NCI-H2171 (cell line): ENCODE measurements at places on chromosomes 4 and X.

- DNase-seq, result no peak
Observed at GRCh38 chrX:139020801-139021200, 309.3 kb upstream of the FGF13 start.

DNA sequence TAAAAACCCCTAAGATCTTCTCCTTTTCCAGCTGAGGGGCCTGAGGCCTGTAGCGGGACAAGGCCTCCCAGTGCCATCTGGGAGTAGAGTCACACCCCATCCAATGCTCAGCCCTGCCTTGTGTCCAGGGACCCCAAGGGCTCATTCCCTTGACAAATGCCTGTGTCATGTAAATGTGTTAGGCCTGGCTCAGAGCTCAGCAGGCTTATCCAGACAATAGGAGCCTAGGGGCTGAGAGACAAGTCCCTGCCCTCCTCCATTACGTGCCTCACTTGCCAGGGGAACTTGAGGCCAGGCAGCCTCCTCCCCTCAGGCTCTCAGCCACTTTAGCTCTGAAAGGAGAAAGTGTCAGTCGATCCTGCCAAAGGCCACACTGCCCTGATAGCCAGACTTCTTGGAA, 166.8 kb upstream of the MAMLD1 start:
- no peak for DNase-seq

DNA sequence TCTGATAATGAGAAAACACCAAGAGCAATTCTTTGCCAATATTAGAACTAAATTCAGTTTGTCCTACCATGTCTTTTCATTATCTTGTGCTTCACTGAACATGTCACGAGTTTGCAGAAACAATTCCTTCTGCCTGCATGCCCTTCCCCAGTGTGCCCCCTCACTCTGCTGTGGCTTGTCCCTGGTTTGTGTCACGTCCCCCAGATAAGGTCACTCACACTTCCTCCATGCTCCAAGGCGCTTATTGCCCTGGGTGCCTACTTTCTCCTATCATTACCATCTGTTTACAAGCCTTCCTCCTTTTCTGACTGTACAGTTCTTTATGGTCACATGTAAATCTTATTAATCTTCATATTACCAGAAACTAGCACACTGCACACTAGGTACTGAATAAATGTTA, 394.1 kb downstream of the KCNIP4 start:
- no peak for DNase-seq

- no peak for DNase-seq
Observed at GRCh38 chr4:144809056-144809640, 163.2 kb downstream of the HHIP start.

DNA sequence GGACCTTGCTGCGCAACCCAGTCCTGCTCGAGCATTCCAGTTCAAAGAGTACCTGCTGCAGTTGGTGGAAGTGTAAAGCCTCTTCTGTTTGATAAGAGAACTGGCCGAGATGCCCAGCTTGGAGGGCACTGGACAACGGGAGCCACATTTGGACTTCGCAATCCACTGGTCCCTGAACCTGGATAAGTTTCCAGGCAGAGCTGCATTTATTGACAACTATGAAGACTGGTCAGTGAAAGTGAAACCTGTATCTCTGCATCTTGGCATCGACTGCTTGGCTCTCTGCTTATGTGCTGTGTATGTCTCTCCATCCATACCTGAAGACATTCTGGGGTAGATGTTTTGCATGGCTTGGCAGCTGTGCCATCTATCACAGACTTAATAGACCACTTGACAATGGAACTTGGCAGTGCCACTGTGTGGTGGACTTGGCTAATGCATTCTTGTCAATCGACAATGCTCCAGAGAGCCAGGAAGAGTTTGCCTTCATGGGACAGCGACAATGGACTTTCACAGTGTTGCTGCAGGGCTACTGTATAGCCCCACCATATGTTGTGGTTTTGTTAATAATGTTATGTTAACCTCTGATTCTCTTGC, 43.5 kb upstream of the ZBTB33 start:
- DNase-seq, result no peak

DNA sequence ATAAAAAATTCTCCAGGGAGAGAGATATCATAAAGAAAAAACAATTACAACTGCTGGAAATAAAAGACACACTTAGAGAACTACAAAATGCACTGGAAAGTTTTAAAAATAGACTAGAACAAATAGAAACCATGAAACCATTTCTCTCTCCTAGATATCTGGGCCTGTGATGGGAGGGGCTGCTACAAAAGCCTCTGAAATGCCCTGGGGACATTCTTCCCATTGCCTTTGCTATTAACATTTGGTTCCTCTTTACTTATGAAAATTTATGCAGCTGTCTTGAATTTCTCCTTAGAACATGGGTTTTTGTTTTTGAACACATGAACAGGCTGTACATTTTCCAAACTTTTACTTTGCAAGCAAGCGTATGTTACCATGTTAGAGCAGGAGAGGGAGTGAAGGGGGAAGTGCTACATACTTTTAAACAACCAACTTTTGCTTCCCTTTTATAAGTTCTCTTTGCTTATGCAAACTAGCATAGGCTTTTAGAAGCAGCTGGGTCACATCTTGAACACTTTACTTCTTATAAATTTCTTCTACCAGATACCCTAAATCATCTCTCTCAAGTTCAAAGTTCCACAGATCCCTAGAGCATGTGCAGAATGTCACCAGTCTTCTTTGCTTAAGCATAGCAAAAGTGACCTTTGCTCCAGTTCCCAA, 47.9 kb upstream of the PACRGL start:
- no peak for DNase-seq

- no peak for DNase-seq
Observed at GRCh38 chrX:39559229-39559628, 538.5 kb downstream of the BCOR start.

DNA sequence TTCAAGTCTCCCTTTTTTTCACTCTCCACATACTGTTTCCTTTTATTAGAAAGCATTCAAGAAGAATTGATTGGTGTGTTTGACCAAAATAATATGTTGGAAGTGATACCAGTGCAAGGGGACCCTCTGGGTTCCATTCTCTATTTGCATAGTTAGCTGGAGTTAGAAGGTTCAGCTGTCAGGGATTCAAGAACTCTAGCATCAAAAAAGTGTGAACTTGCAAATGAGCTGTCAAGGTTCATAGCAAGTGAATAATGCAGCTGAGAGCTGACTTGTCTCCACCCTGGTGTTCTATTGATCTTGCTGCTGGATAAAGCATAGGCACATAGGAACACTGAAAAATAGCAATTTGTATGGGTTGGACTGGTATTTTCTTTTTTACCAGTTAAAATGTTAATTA, 73.2 kb downstream of the SORBS2 start:
- no peak for DNase-seq

DNA sequence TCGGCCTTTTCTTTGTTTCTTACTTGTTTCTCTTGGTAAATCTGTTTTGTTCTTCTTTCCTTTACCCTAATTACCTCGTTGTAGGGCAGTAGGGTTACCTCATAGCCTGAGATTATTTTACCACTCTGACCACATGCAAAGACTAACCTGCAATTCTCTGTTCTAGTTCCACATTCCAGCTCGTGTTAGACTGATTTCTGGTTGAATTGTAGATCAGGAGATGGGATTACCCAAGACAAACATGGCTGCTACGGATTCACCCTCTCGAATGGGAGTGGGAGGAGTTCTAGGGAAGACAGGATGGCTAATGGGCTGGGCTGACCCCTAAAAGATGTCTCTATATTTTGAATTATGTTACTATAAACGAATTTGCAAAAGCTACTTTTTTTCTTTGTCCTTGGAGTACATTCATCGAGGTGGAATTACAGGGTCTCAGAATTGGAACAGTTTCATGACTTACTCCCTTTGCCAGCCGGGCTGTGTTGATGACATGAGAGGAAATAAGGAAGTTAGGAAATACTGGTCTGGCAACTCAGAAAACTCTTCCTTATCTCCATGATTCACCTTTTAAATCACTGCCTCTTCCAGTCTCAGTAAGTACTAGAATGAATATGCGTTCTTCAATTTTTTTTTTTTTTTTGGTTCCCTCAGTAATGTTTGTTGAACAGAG, 36.7 kb upstream of the FBXW7 start:
- DNase-seq, result no peak

- DNase-seq, result no peak
Observed at GRCh38 chr4:94636004-94636403, 121.8 kb upstream of the BMPR1B start.

- no peak for DNase-seq
Observed at GRCh38 chr4:152825336-152825735, 45.6 kb downstream of the ARFIP1 start.

- no peak for DNase-seq
Observed at GRCh38 chr4:74072739-74073138, 26.3 kb downstream of the CXCL2 start.

- no peak for DNase-seq
Observed at GRCh38 chr4:159355466-159355865, 252.6 kb downstream of the RAPGEF2 start.

DNA sequence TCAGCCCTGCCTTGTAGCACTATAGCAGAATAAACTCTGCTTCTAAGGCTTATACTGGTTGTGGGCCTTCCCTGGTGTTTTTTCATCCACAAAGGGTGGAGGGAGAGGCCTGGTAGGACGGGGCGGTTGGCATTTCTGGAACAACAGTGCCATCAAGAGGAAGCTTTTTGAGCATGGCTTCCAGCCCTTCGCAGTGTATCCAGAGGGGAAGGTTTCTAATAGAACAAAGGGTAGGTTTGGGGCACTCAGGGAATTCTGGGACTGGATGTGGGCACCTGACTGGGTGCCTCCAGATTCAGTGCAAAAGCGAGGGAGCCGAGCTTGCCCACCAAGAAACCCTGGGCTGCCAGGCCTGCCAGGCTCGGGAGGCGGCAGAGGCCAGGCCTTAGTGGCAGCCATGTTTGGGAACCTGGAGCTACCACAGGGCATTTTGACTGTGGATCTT, 229.6 kb upstream of the AGTR2 start:
- peak; percentile 54 for DNase-seq

- DNase-seq, result no peak
Observed at GRCh38 chrX:67105758-67106116, 438.1 kb upstream of the AR start.

- no peak for DNase-seq
Observed at GRCh38 chr4:3440979-3441500, 728 bp upstream of the HGFAC start.

- no peak for DNase-seq
Observed at GRCh38 chr4:4524364-4524763, 17.5 kb downstream of the STX18 start.

- DNase-seq, result no peak
Observed at GRCh38 chrX:20252381-20253231, 14.1 kb downstream of the RPS6KA3 start.

DNA sequence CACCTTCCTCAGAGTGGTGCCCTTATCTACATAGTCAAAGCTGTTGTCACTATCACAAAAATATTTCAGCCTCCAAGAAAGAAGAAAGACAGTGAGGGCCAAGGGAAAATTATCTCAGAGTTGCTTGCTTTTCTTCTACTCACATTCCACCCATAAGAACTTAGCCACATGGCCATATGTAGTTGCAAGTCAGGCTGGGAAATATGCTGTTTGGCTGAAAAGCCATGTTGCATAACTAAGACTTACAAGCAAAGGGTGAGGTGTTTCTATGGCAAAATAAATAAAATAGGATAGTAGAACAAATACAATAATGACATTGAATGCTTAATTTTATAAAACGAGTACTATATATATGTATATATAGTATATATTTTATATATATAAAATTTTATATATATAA, 365.9 kb upstream of the PABPC4L start:
- DNase-seq, result no peak

GRCh38 chr4:184544788-184545409, 70.5 kb upstream of the IRF2 start:
- DNase-seq, result no peak

- DNase-seq, result no peak
Observed at GRCh38 chrX:31199056-31199839, 127.4 kb upstream of the FTHL17 start.

- no peak for DNase-seq
Observed at GRCh38 chr4:21656832-21657231, 291.7 kb downstream of the KCNIP4 start.

DNA sequence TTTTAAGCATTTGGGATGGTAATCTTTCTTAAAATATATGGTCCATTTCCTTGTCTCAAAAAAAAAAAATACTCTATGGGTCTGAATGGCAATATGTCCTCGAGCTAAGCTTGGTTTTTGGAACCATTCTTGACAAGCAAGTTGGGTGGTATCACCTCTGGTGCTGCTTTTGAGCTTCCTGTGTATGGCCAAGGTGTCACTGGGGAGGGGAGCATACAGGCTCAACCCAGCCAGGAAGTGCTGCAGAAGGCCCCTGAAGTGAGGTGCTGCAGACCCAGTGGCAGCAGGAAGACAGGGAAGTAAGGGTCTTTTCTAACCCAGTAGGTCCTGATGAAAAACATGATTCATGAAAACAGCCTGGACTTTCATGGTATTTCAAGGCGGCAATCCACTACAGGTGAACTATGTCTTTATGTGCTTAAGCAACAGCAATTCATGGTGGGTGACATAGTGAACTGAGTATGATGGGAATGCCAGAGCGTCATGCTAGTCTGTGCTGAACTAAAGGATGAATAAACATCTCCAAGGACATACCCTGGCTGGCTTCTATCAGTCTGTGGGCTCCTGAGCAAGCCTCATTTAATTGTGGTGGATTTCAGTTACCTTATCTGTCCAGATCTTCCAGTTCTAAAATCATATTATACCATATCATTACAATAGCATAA, 15.1 kb downstream of the TRAPPC2 start:
- no peak for DNase-seq

- DNase-seq, result no peak
Observed at GRCh38 chr4:128364565-128364964, 77.0 kb upstream of the PGRMC2 start.

- no peak for DNase-seq
Observed at GRCh38 chr4:3775005-3775404, 8.8 kb downstream of the ADRA2C start.

DNA sequence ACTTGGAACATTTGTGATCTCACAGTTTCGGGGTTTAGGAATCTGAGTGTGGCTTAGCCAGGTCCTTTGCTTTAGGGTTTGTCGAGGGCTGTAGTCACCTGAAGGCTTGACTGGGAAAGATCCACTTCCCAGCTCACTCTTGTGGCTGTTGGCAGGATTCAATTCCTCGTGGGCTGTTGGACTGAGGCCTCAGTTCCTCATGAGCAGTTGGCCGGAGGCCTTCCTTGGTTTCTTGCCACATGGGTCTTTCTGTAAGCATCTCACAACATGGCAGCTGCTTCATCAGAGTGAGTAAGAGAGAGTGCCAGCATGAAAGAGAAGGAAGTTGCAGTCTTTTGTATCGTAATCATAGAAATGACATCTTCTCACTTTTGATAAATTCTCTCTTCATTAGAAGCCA, 11.1 kb downstream of the TXLNG start:
- DNase-seq, result no peak

- peak; percentile 51 for DNase-seq
Observed at GRCh38 chr4:40256329-40256728, 59.5 kb downstream of the RHOH start.

GRCh38 chrX:142680038-142680437, 345.7 kb upstream of the SPANXN4 start:
- no peak for DNase-seq

DNA sequence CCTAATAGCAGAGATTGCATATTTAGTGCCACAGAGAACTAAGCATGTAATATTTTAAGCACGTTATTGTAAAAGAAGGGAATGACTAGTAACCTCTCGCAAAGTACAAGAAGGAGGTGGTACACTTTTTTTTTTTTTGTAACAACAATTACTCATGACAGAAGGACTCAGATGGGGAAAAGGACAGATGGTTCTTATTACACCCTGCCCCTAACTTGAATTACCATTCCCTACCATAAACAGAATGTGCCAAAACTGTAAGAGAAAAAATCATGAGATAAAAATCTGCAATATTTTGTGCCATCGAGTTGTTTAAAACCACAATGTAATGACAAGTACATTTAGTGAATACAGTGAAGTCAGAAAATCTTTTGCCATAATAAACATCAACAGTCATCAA, 33.0 kb upstream of the RAPGEF2 start:
- peak; percentile 18 for DNase-seq

- no peak for DNase-seq
Observed at GRCh38 chr4:40737879-40738278, 11.9 kb upstream of the NSUN7 start.
